Hematopoietic multipotent progenitor cell treated with erythropoietin and hydrocortisone succinate and interleukin-3 and kit ligand, for 4 days (in vitro differentiated cells): ENCODE measurements at places on chromosomes 1 and 21.

DNA sequence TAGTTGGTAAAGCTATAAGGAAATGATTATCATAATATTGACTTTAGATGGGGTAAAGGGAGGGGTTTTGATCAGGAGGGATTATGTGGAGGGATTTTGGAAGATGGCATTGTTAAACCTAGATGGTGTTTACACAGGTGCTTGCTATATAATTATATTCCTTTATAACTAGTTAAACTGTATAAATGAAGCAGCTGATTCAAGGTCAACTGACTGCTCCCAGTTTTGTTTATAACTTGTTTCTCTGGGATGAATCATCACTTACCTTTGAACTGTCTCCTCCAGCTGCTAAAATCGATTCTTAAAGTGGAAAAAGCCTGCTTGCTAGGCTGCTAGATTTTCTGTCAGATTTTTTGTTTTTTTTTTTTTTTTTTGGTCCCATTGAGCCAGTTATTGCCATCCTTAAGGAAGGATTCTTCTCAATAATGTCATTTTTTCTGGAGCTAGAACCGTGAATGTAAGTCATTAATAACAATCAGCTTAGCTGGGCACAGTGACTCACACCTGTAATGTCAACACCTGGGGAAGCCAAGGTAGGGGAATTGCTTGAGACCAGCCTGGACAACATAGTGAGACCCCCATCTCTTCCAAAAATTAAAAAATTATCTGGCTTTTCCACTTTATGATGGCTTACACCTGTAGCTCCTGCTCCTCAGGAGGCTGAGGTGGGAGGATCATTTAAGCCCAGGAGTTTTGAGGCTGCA lies 153.2 kb downstream of the PIK3R3 start:
- DNase-seq, result no peak

- no peak for DNase-seq
Observed at GRCh38 chr1:244349581-244350001, 102.1 kb downstream of the ADSS2 start.

- peak; percentile 85 for DNase-seq
Observed at GRCh38 chr1:155134880-155135414, 705 bp upstream of the SLC50A1 start.

DNA sequence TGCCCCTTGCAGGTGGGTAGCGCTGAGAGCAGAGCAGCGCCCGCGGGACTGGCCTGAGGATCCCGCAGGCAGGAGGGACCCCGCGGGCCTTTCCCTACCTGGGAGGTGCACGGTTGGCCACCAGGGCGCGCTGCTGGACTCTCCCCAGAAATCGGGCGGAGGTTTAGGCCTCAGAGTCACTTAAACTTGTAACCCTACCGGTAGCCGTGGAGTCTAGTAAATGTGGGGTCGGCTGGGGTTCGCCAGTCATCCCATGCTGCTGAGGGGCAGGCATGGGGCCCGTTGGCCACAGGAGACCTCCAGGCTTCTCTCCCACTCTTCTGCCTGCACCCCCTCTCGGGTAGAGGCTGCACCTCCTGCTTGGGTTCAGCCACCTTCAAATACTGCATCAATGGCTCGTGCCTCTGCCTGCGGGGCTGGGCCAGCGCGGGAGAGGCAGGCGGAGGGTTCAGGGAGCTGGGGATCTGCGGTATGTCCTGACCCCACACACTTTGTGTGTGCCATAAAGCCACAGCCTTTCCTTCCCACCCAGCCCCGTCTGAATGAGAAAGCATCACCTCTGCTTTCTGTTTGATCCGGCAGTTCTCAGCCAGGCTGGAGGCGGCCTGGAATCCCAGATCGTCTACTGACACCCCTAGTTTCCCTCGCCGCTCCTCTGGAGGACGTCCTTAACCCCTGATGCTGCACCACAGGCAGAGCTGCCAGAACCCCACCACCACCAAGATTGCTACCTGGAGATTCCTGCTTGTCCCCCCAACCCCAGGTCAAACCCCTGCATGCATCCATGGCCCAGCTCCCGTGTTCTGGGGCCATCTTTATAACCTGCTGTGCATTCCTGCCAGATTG lies 12.3 kb upstream of the GSTM4 start:
- peak; percentile 92 for DNase-seq

- no peak for DNase-seq
Observed at GRCh38 chr21:34846601-34847112, 177.9 kb downstream of the CLIC6 start.

- peak; percentile 66 for DNase-seq
Observed at GRCh38 chr1:171245458-171246064, 2.7 kb upstream of the FMO1 start.

- DNase-seq, result peak; percentile 16
Observed at GRCh38 chr1:199422206-199422605, 605.3 kb upstream of the NR5A2 start.

- peak; percentile 26 for DNase-seq
Observed at GRCh38 chr1:25080294-25081209, 150.5 kb upstream of the RUNX3 start.

DNA sequence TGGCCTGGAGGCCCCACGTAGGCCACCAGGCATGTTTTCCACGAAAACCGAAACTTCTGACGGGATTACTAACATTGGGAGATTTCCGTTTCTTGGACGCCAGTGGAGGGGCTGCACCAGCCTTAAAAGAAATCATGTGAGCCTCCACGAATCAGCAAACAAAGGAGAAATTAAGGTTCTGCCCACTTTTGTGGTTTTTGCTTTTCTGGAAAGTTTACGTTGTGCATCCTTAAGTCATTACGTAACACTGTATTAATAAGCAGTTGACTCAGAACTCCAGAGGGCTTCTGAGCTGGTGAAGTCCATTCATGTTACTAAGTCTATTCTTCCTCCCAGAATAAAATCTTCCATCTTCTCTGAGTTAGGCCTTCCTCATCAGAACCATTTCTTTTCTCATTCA lies 168.5 kb downstream of the PSMG1 start:
- DNase-seq, result peak; percentile 48

- no peak for DNase-seq
Observed at GRCh38 chr1:198734323-198735008, 95.6 kb downstream of the PTPRC start.

GRCh38 chr1:240014051-240014450 lies 77.6 kb upstream of the FMN2 start:
- no peak for DNase-seq

DNA sequence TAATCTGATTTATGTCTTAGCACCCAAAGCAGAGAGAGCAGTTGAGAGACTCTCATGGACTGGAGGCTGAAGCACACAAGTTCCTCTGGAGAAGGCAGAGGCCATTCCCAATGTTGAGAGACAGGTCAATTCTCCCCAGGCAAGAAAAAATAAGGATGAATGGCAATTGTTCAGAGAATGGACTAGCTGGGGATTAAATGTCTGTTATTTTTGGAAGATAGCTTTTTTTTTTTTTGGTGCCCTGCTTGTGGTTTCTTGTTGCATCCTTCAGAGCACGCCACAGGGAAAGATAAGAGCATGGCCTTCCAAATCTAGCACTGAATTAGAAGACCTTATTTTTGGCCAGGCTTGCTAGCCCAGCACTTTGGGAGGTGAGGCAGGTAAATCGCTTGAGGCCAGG lies 65.6 kb upstream of the ERRFI1 start:
- peak; percentile 28 for DNase-seq

DNA sequence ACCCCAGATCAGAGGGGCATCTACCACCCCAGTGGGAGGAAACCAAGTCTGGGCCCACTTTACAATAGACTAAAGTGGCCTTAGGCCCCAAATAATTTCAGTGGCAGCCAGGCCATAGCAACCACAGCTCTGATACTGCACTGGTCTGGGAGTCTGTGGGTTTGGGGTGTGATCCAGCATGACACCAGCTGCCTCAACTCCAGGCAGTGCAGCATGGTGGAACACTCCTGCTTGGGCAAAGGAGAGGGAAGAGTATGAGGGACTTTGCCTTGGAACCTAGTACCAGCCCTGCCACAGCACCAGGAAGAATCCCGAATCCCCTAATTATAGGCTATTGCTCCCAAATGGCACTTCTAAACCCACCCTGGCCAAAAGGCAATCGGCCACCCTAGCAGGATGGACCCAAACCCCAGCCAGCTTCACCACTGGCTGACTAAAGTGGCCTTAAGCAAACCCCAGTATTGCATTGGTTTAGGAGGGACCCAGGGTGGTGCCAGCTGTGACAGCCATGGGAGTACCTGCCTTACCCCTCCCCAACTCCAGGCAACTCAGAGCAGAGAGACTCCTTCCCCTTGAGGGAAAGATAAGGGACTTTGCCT lies 47.1 kb downstream of the PACC1 start:
- no peak for DNase-seq

DNA sequence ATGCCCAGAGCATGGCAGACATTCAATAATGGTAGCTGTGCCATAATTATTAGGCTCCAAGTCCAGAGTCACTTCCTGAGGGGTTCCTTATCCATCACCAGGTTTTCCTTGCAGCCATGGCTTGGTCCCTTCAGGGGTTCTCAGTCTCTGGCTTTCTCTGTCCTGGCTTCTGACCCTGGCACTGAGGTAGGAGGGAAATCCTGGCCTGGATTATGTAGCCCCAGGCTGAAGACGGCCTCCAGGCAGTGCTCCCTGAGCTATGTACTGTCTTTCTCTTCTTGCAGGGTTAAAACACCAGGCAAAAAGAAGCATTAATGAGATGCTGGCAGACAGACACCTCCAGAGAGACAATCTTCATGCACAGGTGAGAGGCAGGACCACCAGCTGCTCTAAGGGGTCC lies 9.5 kb upstream of the PADI3 start:
- peak; percentile 92 for DNase-seq

GRCh38 chr1:244862354-244862698 lies 2.0 kb downstream of the HNRNPU start:
- DNase-seq, result peak; percentile 64

DNA sequence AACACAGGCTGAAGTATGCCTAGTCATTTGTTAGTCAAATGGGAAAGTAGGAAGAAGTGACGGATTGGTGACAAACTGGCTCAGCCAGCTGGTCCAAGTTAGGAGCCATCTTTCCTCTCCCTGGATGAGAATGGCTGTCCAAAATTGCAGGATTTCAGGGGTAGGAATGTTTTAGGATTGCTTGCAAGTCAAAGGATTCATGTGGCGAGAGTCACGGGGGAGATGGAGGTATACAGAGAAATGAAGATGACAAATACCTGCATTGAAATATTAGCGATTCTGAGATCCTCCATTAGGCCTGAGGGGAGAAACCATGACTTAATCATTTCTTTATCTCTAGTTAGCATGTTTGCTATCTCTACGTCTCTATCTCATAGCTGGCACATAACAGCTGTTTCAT lies 41.8 kb upstream of the PIGC start:
- no peak for DNase-seq

- DNase-seq, result no peak
Observed at GRCh38 chr1:18139198-18139981, 31.8 kb downstream of the IGSF21 start.

DNA sequence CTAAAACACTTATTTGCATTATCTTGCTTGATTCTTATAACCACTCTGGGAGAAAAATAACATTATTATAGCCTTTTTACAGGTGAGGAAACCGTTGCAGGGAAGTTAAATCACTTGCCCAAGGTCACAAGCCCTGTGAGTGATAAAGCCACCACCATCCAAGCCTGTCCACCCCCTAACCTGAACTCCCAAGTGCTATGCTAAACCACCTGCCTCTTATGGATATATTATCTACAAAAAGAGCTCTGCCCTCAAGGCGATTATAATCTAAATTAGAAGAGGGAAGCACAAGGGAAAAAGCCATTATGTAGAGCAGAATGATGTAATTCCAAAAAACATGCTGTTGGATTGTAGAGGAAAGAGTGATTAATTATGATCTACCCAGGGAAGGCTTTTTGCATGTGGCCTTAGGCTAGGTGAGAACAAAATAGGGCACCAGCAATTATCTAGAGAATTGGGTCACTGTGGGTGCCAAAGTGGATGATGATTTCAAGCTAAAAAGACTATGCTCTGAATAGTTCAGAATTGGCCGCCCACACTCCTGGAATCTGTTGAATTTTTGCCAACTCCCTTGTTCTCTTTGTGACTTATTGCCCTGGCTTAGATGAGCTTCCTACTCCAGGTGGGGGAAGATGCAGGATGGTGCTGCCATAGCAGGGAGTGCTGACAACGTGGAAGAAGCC lies 205.3 kb downstream of the FGGY start:
- no peak for DNase-seq

GRCh38 chr1:97903626-97904025 lies 17.2 kb downstream of the DPYD start:
- DNase-seq, result no peak

- peak; percentile 72 for DNase-seq
Observed at GRCh38 chr1:112501810-112502641, 6.7 kb upstream of the WNT2B start.

DNA sequence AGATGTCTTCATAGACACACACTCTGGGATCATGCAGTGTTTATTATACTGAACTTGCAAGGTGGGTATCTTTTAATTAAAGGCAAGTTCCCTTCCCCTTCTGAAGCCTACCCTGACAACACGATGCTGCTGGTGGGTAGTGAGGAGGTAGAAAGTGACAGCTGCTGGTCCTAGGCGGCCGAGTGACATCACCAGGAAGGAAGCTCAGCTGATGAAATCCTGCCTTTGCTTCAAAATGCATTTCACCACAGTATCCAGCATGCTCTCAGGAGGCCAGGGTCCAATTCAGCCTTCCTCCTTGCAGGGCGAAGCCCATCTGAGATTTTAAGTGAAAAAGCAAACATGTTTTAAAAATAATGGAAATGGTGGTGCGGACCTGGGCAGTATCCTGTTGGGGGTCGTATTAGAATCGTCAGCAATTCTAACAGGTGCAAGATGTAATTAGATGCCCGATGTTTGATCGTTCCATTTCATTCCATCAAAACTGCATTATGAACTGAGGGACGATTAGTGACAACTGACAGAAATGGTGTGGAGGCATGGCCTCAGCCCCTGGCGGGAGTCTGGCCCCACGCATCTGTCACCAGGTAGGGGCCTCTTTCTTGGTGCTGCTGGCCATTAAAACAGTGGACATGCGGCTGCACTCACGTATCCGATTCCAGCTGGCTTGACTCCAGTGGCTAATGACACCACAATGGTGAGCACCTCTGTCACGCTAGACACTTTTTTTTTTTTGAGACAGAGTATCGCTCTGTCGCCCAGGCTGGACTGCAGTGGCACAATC lies 324.8 kb upstream of the C1orf174 start:
- no peak for DNase-seq

GRCh38 chr1:60978421-60979357 lies 103.7 kb upstream of the NFIA start:
- peak; percentile 85 for DNase-seq

- no peak for DNase-seq
Observed at GRCh38 chr1:93827128-93827527, 51.9 kb downstream of the DNTTIP2 start.

GRCh38 chr1:173093691-173094445 lies 43.1 kb upstream of the TNFSF18 start:
- no peak for DNase-seq

DNA sequence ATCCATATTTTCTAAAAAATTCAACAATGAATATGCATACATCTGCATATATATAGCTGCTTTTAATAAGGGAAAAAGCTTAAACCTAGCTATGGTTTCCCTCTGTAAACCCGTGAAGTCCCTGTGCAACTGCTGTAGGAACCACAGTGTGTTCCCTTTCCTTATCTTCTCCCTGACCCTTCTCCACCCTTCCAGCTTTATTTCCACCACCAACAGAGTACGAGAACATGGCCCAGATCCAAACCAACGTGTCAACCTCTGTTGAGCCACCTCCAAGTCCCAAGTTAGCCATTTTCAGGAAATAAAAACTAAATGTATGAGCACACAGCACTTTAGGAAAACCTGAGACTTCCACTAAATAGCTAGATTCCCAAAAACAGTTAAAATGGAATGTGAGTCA lies 20.3 kb downstream of the SUSD4 start:
- no peak for DNase-seq

GRCh38 chr21:36330904-36331303 lies 10.9 kb downstream of the MORC3 start:
- peak; percentile 82 for DNase-seq
